ENCODE measurements at places on chromosomes 1 and 21.

DNA sequence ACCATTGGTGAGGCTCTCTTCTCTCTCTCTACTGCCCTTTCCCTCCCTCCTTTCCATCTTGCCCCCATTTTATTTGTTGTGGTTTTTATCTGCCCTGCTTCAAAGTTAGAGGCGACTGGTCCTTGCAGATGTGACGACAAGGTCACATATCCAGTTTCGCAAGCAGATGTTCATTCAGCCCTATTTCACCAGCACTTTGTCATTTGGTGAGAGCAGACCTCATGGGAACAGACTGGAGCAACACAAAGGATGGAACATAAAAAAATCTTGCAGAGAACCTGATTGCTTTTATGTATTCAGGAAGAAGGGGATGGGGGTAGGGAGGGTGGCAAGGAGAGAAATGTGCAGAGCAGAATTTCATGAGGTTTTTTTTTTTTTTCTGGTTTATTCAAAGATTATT is 84.3 kb downstream of the ELAVL4 start:
- no peak for DNase-seq

DNA sequence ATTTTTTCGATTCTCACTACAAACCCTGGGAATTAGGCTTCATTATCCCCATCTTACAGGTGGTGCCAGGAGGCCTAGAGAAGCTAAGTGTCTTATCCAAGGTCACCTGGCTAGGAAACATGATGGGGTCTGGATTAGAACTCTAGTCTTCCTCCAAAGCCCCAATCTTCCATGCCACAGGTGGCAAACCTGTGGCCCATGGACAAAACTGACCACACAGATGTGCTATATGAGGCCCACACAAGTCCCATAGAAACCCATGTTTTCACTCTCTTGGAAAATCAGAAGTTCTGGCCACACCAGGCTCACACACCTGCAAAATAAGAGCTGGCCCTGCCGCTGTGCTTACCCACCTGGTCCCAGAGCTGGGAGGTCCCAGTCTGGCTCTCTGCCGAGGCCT is 21.6 kb downstream of the VWA5B1 start:
- no peak for DNase-seq

- DNase-seq: no peak
These were observed 100.1 kb upstream of the PLXNA2 start for GRCh38 chr1:208344202-208344857.

GRCh38 chr1:100358210-100358609 is 5.9 kb downstream of the CDC14A start:
- DNase-seq: no peak

DNA sequence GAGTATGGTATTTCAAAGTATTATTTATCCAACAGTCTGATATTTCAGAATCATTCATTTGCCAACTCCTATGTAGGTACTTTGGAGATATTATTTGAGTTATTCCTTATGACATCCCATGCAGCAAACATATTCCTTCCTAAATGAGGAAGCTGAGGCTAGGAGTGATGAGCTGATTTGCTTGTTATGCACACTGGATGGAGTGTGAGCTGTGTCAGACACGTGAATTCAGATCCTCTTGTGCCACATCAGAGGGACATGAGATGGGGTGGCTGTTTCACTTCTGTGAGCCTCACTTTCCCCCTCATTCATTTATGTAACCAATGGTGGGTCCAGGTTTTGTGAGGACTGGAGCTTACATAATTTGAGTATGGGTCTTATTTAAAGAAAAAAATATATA is 215.9 kb downstream of the DISC1 start:
- peak; percentile 10 for DNase-seq

Data from MV-4-11 (cell line).